ENCODE measurements at places on chromosomes 4 and X.

GRCh38 chrX:49286136-49286535 lies 16.5 kb downstream of the PPP1R3F start:
- DNase-seq, result no peak

DNA sequence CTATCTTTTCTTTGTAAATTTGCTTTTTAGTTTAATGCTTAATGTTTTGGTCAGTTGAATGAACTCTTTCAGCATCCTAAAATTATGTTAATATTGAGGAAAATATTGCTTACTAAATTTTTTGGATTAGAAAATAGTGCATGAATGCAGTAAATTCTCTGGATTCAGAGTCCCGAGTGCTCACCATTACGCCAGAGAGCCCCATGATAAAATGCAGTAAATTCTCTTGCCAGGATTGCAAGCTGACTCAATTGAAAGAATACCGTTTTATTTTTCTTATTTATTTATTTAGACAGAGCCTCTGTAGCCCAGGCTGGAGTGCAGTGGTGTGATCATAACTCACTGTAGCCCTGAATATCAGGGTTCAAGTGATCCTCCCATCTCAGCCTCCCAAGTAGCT lies 60.9 kb upstream of the ENPEP start:
- no peak for DNase-seq

DNA sequence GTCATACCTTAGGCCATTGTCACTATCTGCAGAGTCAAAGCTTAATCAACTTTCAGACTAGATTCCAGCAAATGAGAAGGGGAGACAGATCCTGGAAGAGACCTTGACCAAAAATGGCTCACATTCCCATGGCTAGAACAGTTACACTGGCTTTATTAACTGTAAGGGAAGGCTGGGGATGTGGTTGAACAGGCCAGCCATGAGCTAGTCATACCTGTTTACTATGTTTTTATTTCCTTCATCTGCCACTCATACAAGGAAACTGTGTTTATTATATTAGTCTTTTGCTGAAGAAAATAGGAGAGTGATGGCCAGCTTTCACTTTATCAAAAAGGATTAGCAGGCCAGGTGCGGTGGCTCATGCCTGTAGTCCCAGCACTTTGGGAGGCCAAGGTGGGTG lies 319.7 kb downstream of the RAPGEF2 start:
- no peak for DNase-seq

DNA sequence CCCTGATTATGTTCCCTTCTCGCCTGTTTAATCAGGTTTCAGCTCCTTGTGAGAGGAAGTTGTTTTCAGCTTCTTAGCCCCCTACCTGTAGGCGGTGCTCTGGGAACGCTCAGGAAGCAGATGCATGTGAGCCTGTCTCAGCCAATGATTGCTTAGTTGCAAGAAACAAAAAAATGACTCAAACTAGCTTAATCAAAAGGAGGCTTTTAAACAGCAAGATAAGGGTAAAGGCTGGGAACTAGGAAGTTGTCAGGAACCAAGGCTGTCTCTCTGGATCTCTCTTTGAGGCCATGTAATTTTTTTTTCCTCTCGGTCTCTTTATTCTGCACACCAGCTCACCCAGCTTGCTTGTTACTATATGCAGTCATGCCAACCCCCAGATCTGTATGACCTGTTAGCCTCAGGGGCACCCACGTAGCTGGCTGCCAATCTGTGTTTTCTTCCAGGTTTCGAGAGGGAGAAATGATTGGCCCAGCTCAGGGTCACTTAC lies 109.1 kb downstream of the PTTG2 start:
- DNase-seq, result peak; percentile 55

All from common myeloid progenitor, CD34-positive (primary cell).